ENCODE measurements at places on chromosomes 11 and 22.
A peak's percentile ranks its signal among the peaks of the same experiment; 100 is the strongest.

- no peak for DNase-seq
These were observed 22.4 kb upstream of the THY1 start for GRCh38 chr11:119445379-119445778.

GRCh38 chr11:13098616-13099289 is 89.6 kb downstream of the RASSF10 start:
- DNase-seq: no peak

- no peak for DNase-seq
These were observed 31.6 kb upstream of the HSD17B12 start for GRCh38 chr11:43648888-43649287.

- DNase-seq: no peak
These were observed 16.9 kb downstream of the FXYD6 start for GRCh38 chr11:117859488-117860112.

GRCh38 chr11:18567081-18567480 is 21.5 kb downstream of the UEVLD start:
- no peak for DNase-seq

DNA sequence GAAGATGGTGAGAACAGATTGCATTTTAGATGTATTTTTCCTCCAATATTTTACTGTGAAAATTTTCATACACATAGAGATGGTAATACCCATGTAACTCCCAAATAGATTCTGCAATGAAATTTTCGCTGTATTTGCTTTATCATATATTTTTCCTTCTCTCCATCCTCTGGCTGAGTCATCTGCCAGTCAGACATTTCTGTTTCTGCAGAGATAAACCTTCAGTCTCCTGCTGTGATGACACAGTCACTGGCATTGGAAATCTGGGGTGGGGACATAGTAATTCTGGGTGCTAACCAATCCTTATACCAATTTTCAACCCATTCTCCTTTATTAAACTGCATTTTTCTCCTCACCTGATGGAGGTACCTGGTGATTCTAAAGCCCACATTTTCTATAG is 33.7 kb downstream of the SVIP start:
- DNase-seq: no peak

DNA sequence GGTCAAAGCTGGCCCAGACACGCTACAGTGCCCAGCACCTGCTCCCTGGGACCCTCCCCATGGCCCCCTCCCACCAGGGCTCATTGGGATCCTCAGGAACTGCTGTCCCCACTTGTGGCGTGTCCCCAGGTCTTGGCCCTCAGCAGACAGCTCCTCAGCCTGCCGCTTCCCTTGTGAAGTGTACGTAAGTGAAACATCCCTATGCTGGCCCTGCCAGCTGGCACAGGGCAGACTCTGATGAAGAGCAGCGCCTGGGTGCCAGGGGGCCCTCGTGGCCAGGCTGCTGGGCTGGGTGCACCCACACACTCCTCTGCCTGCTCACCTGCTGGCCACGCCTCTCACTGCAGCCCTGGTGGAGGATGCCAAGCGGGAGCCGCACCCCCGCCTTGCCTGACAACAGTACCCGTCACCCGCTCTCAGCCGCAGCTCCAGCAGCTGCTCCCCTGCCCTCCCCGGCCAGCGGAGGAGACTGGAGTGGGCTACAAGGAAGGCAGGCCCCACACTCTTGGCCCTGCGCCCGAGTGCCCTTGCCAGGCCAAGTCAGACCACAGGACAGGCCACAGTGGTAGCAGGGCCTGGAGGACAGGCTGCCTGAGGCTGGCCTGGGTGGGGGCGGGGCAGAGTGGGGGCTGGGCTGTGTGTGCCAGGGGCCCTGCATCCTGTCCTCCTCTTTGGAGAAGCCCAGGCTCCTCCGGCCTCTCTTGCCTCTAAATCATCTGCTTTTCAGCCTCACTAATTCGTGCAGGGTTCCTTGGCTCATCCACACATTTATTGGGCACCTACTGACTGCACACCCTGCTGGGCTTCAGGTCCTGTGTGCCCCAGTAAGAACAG is 39.5 kb downstream of the IGF2 start:
- no peak for DNase-seq

DNA sequence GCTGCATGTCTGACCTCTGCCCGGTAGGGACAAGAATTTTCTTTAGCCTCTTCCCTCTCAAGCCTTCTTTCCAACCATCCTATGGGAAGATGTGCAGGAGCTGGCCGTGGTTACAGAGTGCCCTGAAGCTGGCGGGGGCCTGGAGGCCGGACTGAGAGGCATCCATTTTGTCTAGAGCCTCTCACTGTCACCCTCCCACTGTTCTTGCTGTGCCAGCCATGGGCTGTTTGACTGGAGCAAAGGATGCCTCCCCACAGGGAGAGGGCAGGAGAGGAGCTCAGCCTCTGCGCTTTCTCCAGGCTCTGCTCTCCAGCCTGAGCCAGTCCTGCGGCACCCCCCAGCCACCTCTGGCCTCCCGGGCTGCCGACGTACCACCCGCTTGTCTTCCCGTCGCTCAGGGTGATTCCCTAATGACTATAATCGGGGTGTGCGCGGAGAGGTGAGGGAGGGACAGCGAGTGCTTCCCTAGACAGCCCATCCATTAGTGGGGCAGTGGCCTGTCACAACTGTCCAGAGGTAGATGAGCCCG is 123.8 kb downstream of the NECTIN1 start:
- no peak for DNase-seq

GRCh38 chr22:39242595-39243438 is 2.0 kb downstream of the PDGFB start:
- DNase-seq: peak; percentile 47

DNA sequence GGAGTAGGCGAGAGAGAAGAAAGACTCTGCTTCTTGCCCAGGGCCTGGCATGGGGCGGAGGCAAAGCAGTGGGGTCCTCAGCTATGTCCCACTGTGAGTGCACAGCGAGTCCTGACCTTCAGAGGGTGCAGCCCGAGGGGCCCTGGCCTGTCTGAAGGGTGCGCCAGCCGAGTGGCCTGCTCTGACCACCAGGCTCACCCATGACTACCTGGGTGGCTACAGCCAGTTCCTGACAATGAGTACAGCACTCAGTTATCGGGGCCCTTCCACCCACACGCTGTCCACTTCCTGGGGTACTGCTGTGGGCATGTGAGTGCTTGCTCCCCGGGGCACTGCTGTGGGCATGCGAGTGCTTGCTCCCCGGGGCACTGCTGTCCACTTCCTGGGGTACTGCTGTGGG is 74.1 kb upstream of the B3GAT1 start:
- DNase-seq: no peak

DNA sequence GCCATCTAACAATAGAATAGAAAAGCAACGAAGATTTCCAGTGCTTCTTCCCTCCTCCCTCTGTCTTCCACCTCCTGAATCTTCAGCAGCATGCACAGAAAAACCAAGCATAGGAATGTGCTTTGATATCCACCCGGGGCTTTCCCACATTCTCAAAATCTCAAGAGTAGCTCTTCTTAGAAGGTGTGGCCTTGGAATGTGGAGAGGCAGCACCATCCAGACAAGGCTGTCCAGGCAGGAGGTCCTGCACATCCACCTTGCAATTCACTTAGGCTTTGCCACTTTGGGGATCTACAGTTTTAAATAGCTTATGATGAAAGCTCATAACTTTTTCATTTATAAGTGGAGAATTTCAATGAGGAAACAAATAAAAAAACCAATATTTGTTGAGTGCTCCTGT is 72.9 kb downstream of the KIRREL3 start:
- no peak for DNase-seq

DNA sequence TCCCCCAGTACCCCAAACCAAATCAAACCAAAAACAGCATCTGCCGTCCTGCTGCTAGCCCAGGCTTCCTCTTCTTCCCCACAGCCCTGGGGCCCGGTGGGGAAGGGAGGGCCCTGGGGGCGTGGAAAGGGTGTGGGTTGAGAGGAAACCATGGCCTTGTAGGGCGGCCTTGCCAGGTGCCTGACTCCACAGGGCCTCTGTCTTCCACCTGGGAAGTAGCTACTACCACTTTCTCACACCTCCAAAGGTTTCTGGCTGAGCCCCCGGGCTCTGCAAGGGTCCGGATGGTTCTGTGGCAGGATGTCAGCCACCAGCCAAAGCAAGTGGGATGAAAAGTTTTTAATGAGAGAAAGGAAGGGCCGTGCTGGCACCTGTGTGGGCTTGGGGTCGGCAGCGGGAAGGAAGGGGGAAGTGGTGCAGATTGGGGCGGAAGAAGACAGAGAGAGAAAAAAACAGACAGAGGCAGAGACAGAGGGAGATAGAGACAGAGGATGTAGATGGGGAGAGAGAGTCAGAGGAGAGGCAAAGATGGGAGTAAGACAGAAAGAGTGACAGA is 10.5 kb downstream of the TPST2 start:
- peak; percentile 58 for DNase-seq

GRCh38 chr11:27520226-27520625 is 13.7 kb upstream of the LIN7C start:
- DNase-seq: no peak

GRCh38 chr11:98434296-98434695 is 586.5 kb upstream of the CNTN5 start:
- DNase-seq: no peak

DNA sequence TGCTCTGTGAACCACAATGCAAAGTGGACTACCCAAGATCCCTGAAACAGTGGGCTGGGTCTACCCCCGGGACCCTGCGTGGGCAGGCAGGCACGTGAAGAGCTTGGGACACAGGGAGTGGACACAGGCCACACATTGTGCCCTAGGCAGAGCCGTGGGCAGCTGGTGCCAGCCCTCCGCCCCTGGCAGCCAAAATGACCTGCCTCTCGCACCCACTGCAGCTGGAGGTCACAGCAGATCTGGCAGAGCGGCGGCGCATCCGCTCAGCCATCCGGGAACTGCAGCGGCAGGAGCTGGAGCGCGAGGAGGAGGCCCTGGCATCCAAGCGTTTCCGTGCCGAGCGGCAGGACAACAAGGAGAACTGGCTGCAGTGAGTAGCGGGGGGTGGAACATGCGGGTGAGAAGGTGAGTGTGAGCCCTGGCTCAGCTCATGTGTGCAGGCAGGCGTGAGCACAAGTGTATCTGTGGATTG is 6.7 kb downstream of the SMTN start:
- DNase-seq: no peak

DNA sequence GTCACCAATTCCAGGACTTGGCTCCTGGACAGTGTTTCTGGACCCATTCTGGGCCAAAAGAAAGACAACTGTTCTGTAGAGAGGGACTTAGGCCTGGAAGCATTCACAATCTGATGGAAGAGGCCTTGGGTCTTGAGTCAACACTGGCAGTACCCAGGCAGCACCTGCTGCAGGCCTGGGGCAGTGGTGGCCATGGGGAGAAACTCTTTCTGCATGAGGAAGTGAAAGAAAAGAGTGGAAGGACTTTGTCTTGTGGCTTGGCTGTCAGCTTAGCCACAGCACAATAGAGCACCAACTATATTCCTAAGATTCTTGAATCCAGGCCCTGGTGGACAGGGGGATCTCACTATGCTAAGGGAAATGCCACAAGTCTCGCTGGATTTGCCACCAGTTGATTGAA is 70.6 kb downstream of the CTSC start:
- DNase-seq: no peak

- DNase-seq: no peak
These were observed 23.8 kb downstream of the GGTLC2 start for GRCh38 chr22:22667966-22668880.

GRCh38 chr11:61861634-61862033 is 29.7 kb downstream of the FADS3 start:
- DNase-seq: no peak

DNA sequence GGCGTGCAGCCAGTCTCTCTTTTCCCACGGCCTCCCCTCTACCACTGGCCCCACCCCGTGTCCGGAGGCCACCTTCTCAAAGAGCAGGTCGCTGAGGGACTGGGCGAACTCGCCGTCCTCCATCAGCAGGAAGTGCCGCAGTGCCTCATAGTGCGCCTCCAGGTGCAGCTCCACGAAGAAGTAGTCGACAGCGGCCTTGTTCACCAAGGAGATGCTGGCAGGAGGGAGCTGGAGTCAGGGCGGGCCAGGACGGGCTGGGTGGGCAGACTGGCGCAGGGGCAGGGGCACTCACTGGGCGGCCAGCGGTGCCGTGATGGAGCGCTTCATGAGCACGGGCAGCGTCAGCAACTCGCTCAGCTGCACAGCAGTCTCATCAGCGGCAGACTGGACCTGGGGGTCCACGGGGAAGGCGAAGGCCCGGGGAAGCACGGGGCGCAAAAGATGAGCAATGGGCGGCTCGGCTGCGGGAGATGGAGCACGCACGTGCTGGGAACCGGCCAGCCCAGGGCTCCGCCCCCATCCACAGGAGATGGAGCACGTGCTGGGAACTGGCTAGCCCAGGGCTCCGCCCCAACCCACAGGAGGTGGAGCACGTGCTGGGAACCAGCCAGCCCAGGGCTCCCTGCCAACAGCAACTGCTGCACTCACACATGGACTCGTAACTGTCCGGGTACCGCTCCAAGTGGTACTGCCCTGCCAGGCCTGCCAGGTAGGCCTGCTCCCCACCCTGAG is 18.4 kb downstream of the SELENOO start:
- no peak for DNase-seq
